Activated naive CD8-positive, alpha-beta T cell treated with anti-CD3 and anti-CD28 coated beads, Interleukin-2, amount 10 ng/mL, durations not matched to agents 7 days and 5 days (primary cell): ENCODE measurements at places on chromosomes 12 and 14. TPM values are rescaled to one million over a fixed set of nuclear protein-coding genes. Genes with fewer than 3 reads are reported as not detected.

GPX2 gene
- total RNA-seq = not detected

DNA sequence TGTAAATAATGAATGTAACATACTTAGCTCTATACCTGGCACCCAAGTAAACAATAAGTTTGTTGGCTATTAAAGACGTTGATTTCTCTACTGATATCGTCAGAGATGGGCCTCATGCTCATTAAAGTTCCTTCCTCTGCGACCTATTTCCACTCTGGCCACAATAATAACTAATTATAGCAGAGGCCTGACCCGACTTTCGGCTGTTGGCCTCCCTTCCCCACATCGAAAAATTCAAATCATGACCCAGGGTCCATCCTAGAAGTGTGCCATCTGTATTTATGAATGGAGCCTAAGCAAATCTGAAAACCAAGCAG lies 321 bp upstream of the USP30 start:
- DNase-seq = no peak

RIPK3 gene
- 41.1 TPM for total RNA-seq

GRCh38 chr12:91098941-91099340 lies 12.4 kb downstream of the LUM start:
- no peak for DNase-seq

GRCh38 chr12:92105110-92105509 lies 40.5 kb downstream of the BTG1 start:
- no peak for DNase-seq

GRCh38 chr12:124478985-124479645 lies 88.3 kb downstream of the NCOR2 start:
- DNase-seq = no peak

GRCh38 chr12:88994971-88995370 lies 357.3 kb downstream of the DUSP6 start:
- no peak for DNase-seq

DNA sequence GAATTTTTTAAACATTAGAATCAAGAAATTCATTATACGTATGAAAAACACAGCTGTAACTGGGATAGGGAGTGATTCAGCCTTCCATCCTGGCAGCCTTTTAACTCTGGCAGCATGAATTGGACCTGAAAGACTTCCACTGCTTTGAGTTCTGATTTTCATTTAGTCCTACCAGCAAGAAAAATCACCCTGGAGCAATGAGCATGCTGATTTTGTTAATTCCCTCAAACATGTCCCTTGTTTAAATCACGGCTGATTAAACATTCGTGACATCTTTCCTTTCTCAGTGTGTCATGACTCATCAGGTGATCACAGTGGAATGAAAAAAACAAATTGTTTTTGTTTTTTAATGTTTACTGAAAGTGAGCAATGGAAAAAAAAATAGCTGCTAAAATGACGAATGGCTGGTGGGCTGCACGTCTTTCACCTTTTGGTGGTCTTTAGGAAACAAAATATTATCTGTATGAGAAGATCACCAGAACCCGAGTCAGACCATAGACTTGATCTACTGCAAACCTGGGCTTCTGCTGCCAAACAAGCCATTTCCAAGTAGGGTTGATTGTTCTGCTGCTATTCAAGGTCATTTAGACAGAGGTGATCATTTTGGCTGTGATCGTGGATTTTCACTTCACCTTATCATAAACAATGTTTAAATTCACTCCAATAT lies 67.0 kb upstream of the CAND1 start:
- no peak for DNase-seq

- no peak for DNase-seq
Measured at GRCh38 chr14:62692490-62693106, 352.7 kb downstream of the KCNH5 start.

DNA sequence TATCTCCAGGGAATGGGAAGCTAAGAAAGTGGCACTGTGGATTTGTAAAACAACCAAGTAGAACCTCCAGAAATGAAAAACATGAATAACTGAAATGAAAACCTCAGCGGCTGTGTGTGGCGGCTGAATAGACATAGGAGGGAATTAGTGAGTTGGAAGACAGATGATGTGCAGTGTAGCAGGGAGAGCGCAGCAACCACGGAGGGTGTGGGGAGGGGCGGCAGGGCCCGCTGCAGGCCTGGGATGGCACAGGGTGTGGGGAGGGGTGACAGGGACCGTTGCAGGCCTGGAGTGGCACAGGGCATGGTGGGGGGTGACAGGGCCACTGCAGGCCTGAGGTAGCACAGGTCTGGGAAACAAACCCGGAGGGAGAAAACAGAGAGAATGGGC lies 51.1 kb downstream of the BEGAIN start:
- peak; percentile 17 for DNase-seq

ASB2 gene
- total RNA-seq = 21.3 TPM

JPH4 gene
- total RNA-seq = not detected

ADCY4 gene
- total RNA-seq = 4.4 TPM

DNA sequence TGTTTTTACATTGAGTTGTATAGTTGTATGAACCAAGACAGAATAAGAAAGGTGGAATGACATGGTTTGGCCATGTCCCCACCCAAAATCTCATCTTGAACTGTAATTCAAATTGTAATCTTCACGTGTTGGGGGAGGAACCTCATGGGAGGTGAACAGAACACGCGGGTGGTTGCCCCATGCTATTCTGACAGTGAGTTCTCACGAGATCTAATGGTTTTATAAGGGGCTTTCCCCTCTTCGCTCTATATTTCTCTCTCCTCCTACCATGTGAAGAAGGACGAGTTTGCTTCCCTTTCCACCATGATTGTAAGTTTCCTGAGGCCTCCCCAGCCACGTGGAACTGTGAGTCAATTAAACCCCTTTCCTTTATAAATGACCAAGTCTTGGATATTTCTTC lies 25.3 kb downstream of the DDHD1 start:
- no peak for DNase-seq

KRT3 gene
- total RNA-seq = not detected

- no peak for DNase-seq
Measured at GRCh38 chr12:44509471-44509870, 366.6 kb downstream of the NELL2 start.

DNAJC22 gene
- total RNA-seq = 0.31 TPM

DNA sequence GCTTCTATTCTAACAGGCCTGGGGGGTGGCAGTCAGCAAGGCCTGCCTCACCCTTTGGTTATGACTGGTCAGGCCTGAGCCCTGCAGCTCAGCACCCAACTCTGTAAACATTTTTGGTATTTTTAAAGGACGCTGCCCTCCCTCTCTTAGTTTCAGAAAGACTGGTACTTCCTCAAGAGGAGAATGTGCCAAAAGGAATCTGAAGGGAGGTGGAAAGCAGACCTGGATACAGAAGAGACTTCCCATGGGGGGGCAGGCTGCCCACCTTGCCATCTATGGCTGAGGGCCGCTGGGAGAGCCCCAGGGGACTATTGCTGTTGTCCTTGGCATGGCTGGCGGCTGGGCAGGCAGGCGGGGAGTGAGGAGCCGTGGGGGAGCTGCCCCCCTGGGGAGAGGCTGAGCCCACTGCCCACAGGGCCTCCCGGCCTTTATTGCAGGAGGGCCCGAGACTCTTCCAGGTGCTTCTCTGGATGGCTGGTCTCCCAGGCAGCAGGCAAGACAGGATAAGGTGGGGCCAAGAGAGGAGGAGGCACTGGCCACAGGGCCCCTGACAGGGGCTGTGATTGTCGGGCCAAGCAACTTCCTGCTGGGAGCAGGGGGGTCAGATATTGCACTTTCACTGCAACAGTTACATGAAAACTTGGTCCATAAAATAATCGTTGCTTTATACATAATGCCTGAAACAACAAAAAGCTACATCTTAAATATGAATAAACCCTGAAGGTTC lies 3.5 kb downstream of the ARL6IP4 start:
- no peak for DNase-seq

DNA sequence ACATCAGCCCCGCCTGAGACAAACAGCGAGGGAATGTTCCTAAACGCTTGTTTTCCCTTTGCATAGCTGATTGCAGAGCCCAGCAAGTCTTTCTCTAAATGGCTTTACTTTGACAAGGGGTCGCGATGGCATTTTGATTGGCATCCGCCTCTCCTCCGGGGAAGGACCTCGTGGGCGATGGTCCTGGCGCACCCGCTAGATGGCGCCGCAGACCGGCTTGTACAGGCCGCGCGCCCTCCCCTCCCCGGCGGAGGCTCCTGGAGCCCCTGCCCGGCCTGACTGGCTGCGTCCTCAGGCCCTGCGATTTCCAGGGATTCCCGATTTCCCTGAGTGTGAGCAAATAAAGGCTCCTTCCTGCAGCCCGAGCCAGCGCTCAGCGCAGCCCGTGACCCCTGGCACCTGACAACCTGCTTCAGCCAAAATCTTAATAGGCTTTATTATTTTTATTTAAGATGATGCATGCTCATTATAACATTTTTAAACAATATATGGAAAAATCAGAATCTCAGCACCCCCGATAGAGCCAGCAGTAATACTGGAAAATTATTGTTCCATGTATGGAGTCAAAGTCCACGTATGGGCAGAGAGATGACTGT lies 468.3 kb downstream of the AACS start:
- DNase-seq = peak; percentile 46

- DNase-seq = no peak
Measured at GRCh38 chr14:50714450-50715073, 46.5 kb upstream of the SAV1 start.

- peak; percentile 63 for DNase-seq
Measured at GRCh38 chr12:56160193-56160763, 2.1 kb downstream of the MYL6 start.

GRCh38 chr12:105575235-105575634 lies 244.7 kb downstream of the C12orf75 start:
- no peak for DNase-seq

DNA sequence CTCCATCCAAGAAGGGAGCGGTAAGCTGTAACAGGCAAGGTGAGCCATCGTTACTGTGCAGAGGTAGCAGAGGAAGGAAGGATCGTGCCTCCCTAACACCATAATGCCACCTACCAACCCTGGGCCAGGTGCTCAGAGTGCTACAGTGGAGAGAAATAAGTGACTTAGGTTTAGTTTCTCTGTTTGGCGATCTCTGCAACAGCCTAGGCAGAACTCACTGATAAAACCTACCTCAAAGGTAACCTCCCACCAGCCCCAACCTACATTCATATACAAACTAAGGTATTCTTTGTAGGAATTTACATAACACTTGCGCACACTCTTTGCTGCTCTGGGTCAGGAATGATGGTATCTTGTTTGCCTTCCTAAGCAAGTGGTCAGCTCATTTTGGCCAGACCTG lies 93.4 kb upstream of the TMEM132D start:
- no peak for DNase-seq

NOXRED1 gene
- 0.58 TPM for total RNA-seq

GPR132 gene
- 46.6 TPM for total RNA-seq

LMNTD1 gene
- total RNA-seq = not detected

GRCh38 chr14:24321212-24321975 lies 10.1 kb downstream of the LTB4R start:
- DNase-seq = no peak

- peak; percentile 39 for DNase-seq
Measured at GRCh38 chr12:45655186-45655585, 74.3 kb upstream of the ARID2 start.

- no peak for DNase-seq
Measured at GRCh38 chr12:101857043-101857558, 20.3 kb upstream of the DRAM1 start.

GRCh38 chr14:69553252-69553651 lies 21.4 kb downstream of the CCDC177 start:
- no peak for DNase-seq

DNA sequence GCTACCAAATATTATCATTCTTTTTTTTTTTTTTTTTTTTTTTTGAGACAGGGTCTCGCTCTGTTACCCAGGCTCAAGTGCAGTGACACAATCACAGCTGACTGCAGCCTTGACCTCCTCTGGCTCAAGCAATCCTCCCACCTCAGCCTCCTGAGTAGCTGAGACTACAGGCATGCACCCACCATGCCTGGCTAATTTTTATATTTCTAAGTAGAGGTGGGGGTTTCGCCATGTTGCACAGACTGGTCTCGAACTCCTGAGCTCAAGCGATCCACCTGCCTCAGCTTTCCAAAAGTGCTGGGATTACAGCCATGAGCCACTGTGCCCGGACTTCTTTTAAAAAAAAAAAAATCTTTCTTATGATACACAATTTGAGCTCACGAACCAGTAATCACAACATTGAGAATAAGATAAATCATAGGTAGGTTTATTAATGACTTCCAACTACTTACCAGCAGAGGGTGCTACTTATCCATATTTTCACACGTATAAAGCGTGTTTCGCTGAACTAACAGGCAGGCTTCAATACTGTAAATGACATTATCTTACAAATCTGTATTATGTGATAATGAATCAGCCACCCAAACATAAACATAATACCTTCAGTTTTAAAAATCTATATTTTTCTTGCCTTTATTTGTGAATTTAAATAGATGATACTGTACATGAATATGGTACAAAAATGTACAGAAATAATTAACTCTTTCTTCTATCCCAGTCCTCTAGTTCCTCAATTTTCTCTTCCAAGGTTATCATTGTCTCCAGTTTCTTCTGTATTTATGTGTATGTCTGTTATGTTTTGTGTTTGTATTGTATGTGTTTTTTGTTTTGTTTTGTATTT lies 42.5 kb upstream of the BCAT1 start:
- no peak for DNase-seq

SOAT2 gene
- total RNA-seq = 10.4 TPM

GPR65 gene
- total RNA-seq = 23.6 TPM

- DNase-seq = no peak
Measured at GRCh38 chr12:100820314-100820713, 25.7 kb downstream of the ANO4 start.

- DNase-seq = no peak
Measured at GRCh38 chr12:75790219-75790618, 241.4 kb downstream of the PHLDA1 start.

TAS2R7 gene
- not detected for total RNA-seq

- no peak for DNase-seq
Measured at GRCh38 chr12:32230613-32230993, 124.0 kb downstream of the BICD1 start.

TC2N gene
- 163 TPM for total RNA-seq

DNA sequence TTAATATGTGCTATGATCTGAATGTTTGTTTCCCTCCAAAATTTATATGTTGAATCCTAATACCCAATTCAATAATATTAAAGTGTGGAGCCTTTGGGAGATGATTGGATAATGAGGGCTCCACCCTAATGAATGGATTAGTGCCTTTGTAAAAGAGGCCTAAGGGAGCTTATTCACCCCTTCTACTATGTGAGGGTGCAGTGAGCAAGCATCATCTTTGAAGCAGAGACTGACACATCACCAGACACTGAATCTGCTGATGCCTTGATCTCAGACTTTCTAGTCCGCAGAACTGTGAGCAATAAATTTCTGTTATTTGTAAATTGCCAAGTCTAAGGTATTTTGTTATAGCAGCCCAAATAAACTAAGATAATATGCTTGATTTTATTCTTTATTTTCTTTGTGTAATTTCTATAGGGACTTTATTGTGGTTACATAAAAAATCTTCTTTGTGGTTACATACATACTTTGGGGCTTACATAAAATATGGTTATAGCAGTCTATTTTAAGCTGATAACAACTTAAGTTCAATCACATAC lies 131.1 kb upstream of the SLC38A2 start:
- DNase-seq = no peak

- DNase-seq = peak; percentile 61
Measured at GRCh38 chr12:13179211-13180074, 17.1 kb upstream of the EMP1 start.

GRCh38 chr14:76641541-76641940 lies 119.7 kb upstream of the VASH1 start:
- no peak for DNase-seq

- no peak for DNase-seq
Measured at GRCh38 chr14:39310051-39310450, 76.3 kb downstream of the MIA2 start.

- DNase-seq = no peak
Measured at GRCh38 chr12:27260746-27261145, 16.7 kb downstream of the STK38L start.

- no peak for DNase-seq
Measured at GRCh38 chr12:93145086-93145485, 216.0 kb upstream of the EEA1 start.

FOXA1 gene
- total RNA-seq = not detected
